H7 (cell line): ENCODE measurements at places on chromosomes 2 and 18. TPM values are rescaled to one million over a fixed set of nuclear protein-coding genes. Genes with fewer than 3 reads are reported as not detected.
A peak's percentile ranks its signal among the peaks of the same experiment; 100 is the strongest.

DNA sequence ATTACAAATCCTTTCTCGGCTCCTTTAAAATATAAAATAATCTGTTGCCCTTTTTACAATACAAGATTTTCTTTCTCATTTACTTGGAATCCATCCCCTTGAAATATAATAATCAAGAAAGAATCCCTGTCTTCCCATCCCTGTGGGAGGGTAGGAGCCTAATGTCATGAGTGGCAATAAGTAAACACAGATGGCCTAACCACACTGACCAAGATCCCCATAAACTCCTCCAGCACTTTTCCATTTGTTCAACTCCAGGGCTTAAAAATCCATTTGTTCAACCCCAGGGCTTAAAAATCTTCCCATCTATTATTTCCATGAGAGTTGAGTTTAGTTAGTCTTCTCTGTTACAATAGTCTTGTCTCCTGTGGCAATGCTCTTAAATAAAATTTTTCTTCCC, 297.6 kb downstream of the CDH7 start:
- DNase-seq: no peak

DNA sequence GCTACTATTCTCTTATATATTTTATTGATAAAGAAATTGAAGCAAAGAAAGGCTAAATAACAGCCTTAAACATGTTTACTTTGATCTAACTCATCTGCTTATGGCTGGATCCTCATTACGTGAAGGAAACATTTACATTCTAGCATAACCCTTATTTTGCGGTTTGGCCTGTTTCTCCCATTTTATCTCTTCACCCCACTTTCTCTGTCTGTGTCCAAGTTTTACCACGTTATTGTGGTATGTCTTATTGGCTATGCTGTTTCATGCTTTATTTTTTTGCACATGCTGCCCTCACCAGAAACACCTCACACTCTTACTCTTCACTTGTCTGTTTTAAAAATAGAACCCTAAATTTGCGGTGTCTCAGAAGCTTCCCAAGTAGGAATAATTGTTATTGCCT, 78.5 kb downstream of the RPIA start:
- DNase-seq: no peak

DNA sequence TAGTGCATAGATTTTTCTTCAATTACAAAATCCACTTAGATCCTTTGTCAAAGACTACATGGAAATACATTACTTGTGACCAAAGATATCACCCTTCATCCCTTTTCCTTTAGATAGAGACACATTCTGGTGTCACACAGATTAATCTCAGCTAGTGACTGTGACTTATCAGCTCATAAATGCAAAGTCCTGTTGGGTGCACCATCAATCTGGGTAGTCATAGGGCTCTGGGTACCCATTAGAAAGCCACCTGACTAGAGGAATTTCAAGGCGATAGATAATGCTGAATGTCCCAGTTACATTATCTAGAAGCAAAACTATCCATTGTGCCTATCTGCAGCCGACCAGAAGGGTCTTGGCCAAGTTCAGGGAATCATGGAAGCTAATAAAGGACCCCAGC, 2.6 kb upstream of the APOB start:
- no peak for DNase-seq

DNA sequence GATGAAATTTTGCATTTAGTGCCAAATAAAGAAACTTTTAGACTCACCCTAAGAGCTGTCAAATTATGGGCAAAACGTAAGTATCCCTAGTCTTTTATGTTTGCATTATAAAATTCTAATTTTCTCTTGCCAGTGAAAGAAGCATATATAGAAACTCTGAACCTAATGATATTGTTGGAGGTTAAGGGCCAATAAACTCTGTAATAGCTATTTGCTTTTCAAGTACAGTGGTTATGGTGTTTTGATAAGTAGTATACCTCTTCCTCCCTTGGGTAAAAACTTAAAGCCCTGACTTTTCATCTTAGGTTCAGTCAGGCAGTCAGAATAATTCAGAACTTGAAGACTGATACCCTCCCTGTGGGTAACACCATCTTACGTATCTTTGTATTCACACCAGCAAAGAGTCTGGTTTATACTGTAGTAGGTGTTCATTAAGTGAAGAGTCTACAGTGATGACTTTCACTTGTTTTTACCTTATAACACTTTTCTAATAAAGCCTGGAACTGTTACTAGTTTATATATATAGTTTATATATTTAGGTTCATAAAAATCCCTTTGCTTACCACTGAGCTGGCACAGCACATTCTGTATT, 19.1 kb downstream of the PAPOLG start:
- DNase-seq: no peak

DNA sequence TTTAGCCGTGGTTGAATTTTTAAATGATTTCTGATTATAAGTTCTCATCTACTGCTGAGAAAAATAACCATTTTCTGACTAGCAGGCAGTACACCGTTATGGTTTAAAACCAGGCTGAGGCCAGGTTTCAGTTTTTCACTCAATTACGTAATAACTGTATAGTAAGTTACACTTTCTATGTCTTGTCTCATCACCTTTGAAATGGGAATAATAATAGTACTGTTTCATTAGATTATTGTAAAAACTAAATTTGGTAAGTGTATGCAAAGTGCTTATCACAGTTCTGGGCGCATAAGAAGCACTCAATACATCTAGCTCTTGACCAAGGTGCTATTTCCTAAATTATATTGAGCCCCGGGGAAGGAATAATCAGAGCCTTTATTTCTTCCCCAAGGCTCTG, 76.8 kb downstream of the LIMS1 start:
- no peak for DNase-seq

- no peak for DNase-seq
These were observed 51.2 kb downstream of the WDR75 start for GRCh38 chr2:189492451-189492850.

GRCh38 chr2:223722226-223722625, 115.2 kb downstream of the AP1S3 start:
- no peak for DNase-seq

- DNase-seq: no peak
These were observed 41.8 kb upstream of the LPIN2 start for GRCh38 chr18:3054780-3055179.

DNA sequence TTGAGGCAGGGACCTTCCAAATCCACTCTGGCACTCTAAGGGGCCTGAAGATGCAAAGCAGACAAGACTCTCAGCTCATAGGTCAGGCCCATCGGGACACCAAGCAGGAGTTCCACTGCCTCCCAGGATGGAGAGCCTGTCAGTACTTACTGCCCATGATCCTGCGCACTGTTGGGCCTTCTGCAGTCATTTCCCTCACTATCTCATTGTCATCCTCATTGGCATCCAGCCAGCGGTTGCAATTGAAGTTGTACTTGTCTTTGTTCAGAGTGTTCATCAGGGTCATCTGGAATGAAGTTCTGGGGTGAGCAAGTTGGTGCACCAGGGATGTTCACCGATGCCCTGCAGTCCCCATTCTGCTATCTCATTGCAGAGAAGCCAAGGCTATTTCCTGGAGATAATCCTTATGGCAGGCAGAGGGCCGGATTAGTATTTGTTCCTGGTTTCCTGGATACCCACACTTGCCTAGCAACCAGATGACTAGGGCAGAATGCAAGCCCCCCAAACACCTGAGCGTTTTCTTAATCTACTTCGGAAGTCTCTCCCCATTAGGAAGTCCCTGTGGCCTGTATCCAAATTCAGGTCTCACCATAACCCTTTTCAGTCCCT, 65.1 kb downstream of the LOXHD1 start:
- DNase-seq: no peak

- peak; percentile 46 for DNase-seq
These were observed 1019.6 kb upstream of the PIK3C3 start for GRCh38 chr18:40935423-40935822.

DNA sequence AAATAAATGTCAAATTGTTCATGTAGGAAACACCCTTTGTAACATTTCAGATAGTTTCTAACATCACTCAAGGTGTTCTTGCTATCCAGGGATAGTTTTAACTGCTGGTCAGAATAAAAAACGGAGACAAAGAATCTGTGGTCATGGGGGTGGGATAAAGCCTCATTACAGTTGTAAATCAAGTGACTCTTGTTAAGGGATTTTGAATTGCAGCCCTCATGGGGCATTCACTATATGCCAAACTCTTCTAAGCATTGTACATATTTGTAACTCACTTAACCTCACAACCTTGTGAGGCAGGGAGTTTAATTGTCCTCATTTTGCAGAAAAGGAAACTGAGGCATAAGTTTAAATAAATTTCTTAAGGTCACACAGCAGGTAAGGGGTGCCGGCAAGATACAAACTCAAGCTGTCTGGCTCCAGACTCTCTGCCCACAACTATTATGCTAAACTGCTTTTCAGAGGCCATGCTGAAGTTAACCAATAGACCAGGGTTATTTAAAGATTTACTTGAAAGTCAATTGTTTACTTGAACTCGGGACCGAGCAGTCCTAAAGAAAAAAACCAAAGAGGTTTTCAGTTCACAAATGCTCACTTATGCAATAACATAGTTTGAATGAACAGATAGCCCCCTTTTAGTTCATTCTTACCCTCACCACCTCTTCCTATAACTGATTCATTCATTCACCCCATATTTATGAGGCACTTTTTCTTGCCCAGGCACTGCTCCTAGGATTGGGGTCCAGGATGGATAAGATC, 121.6 kb upstream of the FZD5 start:
- no peak for DNase-seq

TPO gene
- total RNA-seq: not detected in 2 replicates

AFF3 gene
- 0.07 and 0.37 TPM in 2 replicates for total RNA-seq

ACOXL gene
- total RNA-seq: 2.7 and 6.0 TPM in 2 replicates

CHST9 gene
- total RNA-seq: 2.7 and 3.8 TPM in 2 replicates

VAMP8 gene
- 17.7 and 33.0 TPM in 2 replicates for total RNA-seq

INO80D gene
- 9.0 and 11.3 TPM in 2 replicates for total RNA-seq

UGT1A5 gene
- not detected in 2 replicates for total RNA-seq

GREB1 gene
- 16.9 and 17.3 TPM in 2 replicates for total RNA-seq

DYSF gene
- total RNA-seq: 7.4 and 9.5 TPM in 2 replicates

NLRC4 gene
- 0.10 TPM in 1 of 2 replicates, not detected in the other for total RNA-seq
